ENCODE measurements at places on chromosomes 4 and X.

DNA sequence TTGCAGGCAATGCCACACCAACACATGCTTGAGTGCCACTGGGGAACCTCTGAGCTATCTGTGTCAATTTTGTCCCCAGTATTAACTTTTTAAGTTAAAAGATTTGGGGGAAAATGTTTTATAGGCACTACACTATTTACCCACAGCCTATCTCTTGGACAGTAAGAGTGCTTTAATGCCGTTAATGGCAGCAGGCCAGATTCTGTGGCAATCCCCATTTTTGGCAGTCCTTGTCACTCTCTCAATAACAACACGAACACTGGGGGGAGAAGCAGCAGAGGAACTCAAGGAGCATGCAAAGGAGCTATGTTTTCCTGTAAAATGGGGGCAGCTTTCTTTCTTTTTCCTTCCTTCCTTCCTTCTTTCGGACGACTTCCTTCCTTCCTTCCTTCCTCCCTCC is 168.6 kb downstream of the NSUN7 start:
- no peak for DNase-seq

- DNase-seq = no peak
Measured at GRCh38 chr4:3463556-3464348, 646 bp downstream of the DOK7 start.

DNA sequence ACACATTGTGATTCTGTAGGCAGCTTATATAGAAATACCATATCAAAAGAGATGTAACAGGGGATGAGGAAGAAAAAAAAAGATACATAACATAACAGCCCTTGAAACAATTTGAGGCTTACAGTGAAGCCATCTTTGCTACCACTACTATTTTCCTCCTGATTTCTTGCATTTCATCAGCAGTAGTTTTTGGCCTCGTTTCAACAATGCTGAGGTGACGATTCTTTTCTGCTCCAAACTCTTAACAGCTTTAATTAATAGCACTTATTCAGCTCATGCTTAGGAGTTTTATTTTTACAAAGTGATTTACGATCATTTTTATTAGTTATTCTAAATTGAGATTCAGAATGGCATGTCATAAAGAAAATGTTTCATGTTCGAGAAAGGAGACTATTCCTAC is 163.2 kb downstream of the DCK start:
- DNase-seq = no peak

GRCh38 chrX:140447150-140447549 is 57.7 kb downstream of the SOX3 start:
- no peak for DNase-seq

DNA sequence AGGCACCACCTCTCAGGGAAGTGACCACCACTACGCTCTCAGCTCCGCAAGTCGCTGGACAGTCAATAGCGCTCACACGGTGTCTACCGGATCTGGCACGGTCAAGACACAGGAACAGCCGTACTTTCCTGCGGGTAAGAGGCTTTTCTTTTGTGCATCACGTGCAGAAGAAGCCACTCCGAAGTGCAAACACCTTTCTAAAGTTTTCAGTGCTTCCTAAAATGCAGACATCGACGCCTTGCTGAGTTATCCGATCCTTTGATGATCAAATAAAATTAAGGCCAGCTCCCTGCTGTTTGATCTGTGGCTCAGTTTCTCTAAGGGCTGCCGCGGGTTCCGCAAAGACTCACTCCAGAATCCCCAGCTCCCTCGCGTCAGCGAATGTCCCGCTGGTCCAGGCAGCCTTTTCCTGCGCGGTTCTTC is 71.8 kb downstream of the FBXO8 start:
- DNase-seq = no peak

- DNase-seq = no peak
Measured at GRCh38 chr4:76589402-76589801, 154.4 kb downstream of the SHROOM3 start.

- no peak for DNase-seq
Measured at GRCh38 chrX:122055979-122056715, 1008.7 kb downstream of the GLUD2 start.

- DNase-seq = no peak
Measured at GRCh38 chrX:47828984-47829383, 7.7 kb upstream of the ZNF81 start.

- DNase-seq = no peak
Measured at GRCh38 chr4:39021631-39022030, 10.6 kb downstream of the TMEM156 start.

DNA sequence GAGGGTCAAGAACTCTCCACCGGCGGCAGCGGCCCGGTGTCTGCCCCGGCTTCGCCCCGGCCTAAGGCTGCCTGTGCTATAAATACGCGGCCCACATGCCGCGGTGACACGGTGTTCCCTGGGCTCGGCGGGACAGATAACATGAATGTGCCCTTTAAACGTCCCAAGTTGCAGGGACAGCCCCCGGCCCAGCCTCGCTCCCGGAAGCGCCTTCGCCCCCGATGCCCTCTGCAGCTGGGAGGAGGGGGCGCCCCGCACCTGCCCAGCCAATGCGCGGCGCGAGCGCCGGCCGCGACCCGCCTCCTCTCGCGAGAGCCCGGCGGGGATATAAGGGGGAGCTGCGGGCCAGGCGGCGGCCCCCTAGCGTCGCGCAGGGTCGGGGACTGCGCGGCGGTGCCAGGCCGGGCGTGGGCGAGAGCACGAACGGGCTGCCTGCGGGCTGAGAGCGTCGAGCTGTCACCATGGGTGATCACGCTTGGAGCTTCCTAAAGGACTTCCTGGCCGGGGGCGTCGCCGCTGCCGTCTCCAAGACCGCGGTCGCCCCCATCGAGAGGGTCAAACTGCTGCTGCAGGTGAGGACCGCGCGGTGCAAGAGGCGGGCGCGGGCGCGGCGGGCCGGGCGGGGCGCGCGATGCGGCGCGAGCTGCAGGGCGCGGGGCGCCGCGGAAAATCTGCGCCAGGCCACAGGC is at the start of gene SLC25A4:
SLC25A4 (plus strand) TSS at position 355 of the 689 bp plus-strand sequence; CDS start at position 462, 107 bp downstream.
- DNase-seq = peak; percentile 75

GRCh38 chrX:10526451-10526850 is 93.9 kb downstream of the MID1 start:
- DNase-seq = no peak

DNA sequence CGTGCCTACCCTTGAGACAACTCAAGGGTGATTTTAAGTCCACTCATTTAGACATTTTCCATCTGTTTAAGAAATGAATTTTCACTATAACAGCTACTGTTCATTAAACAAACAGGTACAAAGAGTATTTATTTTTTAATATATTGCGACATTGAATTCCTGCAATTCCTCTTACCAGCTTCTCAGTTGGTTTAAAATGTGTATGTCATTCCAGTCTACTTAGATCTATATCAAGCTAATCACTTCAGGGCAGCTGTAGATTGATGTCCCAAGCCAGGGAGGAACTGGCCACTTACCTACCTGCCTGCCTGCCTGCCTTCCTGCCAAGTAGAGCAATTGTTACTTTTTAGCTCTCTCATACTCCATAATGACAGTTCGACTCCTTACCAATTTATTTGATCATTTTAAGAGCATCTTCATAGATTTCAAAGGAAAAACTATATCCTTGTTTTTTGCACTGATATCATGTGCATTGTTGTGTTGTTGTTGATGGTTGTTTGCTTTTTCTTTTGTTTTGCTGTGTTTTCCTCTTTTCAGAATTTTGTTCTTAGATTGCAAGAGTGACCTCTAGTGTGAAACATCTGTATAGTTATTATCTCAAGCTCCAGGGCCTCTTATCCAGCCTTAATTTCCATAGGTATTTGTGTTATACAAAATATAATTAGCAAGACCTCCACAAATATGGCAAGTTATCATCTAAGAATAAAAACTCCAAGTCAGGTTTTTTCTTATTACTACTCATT is 120.9 kb upstream of the NRK start:
- DNase-seq = no peak

- DNase-seq = no peak
Measured at GRCh38 chrX:105017641-105018040, 202.9 kb downstream of the TEX13A start.

DNA sequence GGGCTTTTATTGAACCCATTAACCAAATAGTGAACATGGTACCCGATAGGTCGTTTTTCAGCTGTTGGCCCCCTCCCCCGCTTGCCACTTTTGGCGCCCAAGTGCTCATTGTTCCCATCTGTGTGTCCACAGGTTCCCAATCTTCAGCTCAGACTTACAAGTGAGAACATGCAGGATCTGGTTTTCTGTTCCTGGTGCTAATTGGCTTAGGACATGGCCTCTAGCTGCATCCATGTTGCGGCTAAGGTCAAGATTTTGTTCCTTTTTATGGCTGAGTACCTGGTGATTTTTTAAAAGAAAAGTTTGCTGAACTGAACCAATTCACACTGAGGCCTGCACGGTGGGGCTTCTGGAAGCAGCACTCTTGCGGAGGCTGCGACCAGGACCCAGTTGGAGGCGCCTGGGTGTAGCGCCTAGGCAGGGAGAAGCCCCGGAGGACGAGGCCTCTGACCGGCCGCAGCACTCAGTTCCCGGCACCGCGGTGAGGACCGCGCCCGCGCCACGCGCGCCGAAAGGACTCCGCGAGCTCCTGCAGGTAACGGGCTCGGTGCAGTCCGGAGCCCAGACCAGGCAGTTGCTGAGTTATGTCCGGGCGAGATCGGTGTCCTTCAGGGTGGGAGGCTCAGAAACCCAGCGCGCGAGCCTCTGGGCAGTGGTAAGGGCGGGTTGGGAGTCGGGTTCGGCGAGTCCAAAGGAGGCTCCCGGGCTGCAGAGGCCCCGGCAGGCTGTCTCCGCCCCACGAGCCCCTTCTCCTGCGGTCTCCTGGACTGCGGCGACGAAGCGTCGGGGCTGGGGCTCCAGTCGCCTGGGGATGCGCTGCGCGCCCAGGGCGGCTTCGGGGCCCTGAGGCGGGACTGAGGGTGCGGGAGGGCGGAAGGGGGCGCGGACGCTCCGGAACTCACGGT is 15.8 kb upstream of the SLC25A4 start:
- peak; percentile 39 for DNase-seq

- no peak for DNase-seq
Measured at GRCh38 chrX:23228454-23228853, 106.2 kb upstream of the PTCHD1 start.

DNA sequence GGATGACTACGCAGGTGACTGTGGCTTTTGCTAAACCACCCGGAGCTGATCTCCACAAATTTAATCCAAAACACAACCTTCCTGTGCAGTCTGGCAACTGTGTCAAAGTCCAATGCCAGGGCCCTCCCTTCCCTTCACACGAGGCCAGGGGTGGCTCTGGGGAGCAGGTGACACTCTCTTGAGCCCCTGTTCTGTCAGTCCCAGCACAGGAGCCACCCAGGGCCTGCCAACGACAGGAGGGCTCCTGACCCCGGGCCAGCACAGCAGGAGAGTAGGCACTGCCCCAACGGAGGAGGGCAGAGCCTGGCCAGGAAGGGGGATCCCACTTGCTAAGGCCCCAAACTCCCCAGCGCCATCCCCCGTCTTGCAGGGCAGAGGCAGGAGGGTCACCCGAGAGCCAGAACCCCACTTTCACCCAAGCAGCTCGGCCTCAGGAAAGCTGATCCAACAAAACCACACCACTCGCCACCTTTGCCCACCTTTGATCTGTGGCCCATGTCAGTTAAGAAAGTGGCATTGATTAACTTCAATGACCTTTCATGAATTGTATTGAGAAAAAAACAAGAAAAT is 44.7 kb downstream of the FAM53A start:
- no peak for DNase-seq

DNA sequence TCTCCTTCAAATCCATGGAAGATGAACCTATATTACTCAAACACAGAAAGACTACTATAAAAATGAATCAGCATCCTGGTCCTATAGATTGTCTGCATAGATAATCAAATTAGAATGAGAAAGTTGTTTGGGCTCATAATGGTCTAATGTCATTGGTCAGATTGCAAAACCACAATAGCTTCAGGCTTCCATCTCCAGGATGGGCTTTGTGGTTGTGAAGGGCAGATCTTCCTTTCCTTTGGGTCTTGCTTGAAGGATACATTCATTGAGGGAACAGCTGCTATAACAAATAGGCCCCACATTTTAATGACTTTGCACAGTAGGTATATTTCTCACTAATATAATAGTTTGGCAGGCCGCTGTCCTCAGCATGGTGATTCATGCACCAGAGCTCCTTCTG is 94.3 kb downstream of the REPS2 start:
- DNase-seq = no peak

DNA sequence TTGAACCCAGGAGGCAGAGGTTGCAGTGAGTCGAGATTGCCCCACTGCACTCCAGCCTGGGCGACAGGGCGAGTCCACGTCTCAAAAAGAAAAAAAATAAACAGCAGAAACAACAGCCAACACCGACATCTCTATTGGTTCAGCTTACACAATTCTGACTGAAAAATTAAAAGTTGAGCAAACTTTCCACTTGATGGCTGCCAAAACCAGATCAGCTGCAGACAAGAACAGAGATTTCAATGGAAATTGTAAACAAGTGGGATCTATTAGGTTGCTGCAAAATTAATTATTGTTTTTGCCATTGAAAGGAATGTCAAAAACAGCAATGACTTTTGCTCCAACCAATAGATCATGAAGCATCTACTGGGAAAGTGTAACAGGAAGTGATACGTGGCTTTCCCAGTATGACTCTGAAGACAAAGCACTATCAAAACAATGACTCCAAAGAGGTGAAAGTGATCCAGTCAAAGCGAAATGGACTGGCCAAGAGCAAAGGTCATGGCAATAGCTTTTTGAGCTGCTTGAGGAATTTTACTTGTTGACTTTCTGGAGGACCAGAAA is 26.3 kb downstream of the UPF3B start:
- DNase-seq = no peak

DNA sequence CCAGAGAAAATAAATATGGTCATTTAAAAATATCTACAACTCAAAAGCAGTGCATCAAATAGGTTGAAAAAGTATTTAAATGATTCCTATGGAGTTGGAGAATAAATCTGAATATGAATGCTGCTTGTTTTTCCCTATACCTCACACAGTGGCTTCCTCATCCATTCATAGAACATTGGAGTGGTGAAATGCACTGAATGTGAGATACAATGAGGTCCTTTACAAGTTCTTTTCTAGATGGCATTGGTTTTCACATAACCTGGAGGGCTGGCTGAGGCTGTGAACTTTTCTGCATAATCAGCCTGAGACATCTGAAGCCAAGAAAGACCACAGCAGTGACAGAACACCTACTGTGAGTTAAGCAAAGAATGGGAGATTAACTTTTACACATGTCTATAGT is 279.1 kb upstream of the NRK start:
- no peak for DNase-seq

DNA sequence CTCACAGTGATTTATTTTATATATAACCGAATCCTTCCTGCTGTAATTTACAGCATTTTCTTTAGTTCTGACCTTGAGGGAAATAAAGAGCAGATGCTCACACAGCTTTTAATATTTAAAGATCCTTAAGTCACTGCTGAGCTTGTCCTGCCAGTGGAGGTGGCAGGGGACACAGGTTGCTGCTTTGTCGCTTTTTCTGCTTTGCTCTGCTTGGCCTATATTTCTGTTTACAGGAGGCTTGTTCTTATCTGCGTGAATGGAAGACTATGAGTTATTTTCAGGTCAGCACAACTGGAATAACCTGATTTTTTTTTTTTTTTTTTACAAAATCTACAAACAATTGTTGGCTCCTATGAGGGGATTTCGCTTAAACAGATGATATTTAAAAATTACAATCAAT is 2.3 kb downstream of the TXK start:
- no peak for DNase-seq

- no peak for DNase-seq
Measured at GRCh38 chr4:31261632-31262031, 541.5 kb downstream of the PCDH7 start.

Data from NCI-H510A treated with DMSO at 0.1 percent for 48 hours (cell line).